ENCODE measurements at places on chromosomes 6 and 20.
A peak's percentile ranks its signal among the peaks of the same experiment; 100 is the strongest.

DNA sequence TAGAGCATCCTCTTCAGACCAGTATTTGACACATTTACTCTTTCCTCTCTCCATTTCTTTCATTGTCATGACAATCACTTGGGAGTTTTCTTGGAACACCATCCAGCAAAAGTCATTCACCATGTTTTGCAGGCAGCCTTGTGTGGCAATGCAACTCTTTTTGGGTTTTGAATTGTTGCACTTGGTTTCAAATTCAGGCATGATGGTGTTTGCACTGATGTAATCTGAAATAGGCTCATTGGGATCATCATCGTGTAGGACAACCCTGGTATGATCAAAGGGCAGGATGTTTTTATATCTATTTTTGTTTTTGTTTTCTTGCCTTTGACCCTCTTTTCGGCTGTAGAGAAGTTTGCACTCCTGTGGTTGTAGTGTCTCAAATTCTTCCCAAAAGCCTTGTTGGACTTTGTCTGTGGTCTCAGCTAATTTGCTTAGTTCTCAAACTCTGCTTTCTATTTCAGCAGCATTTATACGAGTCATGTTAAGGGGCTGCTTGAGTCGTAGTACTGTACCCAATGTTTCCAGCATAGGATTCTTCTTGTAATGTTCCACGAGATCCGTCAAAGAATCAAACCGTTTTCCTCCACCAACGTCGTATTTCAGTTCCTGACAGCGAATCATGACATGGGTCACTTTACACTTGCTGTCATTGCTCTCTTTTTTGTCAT lies 160.8 kb upstream of the TNFAIP3 start:
- DNase-seq, result no peak

- no peak for DNase-seq
Observed at GRCh38 chr20:63000036-63000435, 6.7 kb downstream of the BHLHE23 start.

DNA sequence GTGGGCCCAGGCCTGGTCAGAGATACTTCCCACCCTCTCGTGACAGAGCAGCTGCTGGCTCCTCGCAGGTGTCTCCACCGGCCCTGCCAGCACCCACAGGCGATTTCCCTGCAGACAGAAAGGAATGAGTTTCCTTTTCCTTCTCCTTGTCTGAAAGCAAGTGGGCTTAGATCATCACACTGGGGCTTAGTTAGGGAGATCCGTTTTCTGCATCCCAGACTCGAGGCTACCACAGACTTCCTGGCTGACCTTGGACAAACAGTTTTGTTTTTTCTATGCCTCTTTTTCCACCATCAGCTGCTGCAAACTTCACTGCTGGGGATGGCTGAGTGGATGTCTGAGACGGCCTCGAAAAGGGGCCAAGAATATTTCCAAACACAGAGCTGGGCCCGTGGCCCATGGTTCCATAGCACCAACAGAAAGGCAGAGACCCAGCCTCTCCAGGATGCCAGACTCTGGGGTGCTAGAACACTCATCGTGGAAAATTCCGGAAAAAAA lies 86.5 kb downstream of the BANF2 start:
- no peak for DNase-seq

GRCh38 chr20:6426287-6426891 lies 303.6 kb upstream of the FERMT1 start:
- no peak for DNase-seq

- DNase-seq, result no peak
Observed at GRCh38 chr6:138431256-138432062, 27.4 kb downstream of the HEBP2 start.

- no peak for DNase-seq
Observed at GRCh38 chr20:62570897-62571668, 71.2 kb upstream of the SLCO4A1 start.

- no peak for DNase-seq
Observed at GRCh38 chr6:125310994-125311649, 9.4 kb upstream of the HDDC2 start.

DNA sequence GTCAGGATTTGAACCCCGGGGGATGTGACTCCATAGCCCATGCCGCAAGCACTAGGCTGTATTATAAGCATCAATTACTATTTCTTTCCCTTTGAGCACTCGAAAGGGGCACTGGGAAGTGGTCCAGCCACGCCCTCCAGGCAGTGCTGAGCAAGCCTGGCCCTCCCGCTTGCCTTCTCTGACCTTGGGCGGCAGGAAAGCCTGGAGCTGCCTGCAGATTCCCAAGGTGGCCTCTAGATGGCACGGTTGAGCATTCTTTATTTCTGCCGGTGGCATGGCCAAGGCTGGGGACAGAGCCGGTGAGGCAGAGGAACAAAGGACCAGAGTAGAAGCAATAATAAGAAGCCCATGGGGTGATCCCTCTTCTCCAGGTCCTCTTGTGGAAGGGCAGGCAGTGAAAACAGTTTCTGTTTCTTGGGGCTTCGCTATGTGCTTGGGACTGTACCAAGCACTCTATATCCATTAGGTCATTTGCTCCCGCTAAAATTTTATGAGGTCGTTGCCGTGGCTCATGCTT lies 32.0 kb downstream of the ARHGAP40 start:
- DNase-seq, result no peak

DNA sequence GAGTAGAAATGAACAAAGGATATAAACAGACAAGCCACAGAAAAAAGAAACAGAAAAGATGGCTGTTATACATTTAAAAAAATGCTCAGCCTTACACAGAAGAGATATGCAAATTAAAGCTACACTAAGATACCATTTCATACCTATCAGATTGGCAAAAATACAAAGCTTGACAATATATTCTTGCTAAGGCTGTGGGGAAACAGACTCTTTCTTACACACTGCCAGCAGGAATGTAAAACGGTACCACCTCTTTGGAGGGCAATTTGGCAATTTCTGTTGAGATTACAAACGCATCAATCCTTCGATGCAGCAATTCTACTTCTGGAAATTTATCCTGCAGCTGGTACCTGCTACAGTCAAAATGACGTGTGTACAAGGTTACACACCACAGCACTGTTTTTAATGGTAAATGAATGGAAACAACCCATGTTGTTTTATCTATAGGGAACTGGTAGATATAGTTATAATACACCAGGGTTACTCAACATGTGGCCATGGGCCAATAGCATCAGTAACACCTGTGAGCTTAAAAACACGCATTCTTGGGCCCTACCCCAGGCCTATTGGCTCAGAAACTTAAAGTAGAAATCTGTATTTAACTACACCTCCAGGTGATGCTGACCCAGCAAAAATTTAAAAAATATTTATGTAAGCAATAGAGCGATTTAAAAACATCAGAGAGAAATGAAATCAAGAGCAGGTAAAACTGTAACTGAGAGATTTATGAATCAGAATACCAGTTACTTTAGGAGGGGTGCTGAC lies 53.3 kb downstream of the TRAM2 start:
- no peak for DNase-seq

DNA sequence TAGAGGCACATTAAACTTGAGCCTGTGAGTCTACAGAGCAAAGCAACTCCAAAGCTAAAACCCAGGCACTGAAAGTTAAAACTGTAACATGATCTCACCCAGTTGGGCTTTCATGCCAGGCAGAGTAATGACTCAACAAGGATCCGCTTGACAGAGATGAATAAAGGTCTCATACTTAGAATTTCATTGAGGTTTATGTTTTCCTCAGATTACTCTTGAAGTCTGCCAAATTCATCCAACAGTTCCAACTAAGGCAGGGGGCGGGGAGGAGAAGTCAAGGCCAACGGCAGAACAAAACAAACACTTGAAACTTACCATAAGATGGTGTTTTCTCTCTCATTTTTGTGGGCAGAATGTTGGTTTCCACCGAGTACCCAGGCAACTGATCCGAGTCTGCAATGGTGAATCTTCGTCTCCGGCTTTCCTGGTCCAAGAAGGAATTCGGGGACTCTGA lies 54.0 kb upstream of the IPCEF1 start:
- DNase-seq, result peak; percentile 14

DNA sequence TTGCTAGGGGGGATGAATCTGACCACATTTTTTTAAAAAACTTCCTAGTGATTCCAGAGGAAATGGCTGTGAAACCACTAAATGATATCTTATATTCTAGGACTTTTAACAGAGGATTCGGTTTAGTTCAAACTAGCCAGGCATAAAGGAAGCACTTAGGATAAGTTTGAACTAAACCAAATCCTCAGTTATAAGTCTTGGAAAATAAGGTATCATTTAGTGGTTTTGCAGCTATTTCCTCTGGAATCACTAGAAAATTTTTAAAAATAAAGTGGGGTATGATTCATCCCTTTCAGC lies 327.9 kb upstream of the QKI start:
- no peak for DNase-seq

DNA sequence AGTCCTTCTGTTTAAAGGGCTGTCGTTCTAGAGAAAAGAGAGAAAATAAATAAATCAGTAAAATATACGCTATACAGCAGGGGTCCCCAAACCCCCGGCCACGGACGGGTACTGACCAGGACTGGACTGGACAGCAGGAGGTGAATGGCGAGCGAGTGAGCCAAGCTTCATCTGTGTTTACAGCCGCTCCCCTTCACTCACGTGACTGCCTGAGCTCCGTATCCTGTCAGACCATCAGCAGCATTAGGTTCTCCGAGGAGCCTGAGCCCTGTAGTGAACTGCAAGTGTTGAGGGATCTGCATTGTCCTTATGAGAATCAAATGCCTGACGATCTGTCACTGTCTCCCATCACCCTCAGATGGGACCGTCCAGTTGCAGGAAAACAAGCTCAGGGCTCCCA lies 76.5 kb downstream of the ZNF217 start:
- DNase-seq, result no peak

DNA sequence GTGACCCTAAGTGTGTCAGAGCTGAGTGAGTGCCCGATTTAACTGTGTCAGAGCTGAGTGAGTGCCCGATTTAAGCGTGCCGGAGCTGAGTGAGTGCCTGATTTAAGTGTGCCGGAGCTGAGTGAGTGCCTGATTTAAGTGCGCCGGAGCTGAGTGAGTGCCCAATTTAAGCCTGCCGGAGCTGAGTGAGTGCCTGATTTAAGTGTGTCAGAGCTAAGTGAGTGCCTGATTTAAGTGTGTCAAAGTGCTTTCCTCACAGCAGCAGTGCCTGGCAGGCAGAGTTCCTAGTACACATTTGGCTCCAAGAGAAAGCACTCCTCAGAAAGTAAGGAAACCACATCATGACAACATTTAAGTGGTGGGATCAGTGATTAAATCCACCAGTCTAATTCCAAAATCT lies 13.2 kb downstream of the SERAC1 start:
- no peak for DNase-seq

GRCh38 chr6:109690373-109690736 lies 647 bp downstream of the AK9 start:
- DNase-seq, result peak; percentile 30

DNA sequence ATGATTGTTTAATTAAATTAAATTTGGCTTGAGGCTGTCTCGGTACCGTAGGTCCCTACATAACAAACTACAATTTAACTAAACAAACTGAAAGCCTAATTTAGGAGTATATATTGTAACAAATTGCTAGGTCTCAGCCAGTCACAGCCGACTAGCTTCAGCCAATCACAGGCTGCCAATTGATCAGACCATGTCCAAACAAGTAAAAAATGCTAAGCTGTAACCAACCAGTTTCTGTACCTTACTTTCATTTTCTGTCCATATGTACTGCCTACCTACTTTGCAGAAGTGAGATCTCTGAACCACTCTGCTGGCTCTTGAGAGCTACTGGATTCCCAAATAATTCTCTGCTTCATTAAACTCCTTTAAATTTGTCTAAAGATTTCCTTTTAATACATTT lies 648.0 kb upstream of the GJE1 start:
- DNase-seq, result no peak

GRCh38 chr6:129929433-129929832 lies 68.3 kb upstream of the TMEM244 start:
- no peak for DNase-seq

DNA sequence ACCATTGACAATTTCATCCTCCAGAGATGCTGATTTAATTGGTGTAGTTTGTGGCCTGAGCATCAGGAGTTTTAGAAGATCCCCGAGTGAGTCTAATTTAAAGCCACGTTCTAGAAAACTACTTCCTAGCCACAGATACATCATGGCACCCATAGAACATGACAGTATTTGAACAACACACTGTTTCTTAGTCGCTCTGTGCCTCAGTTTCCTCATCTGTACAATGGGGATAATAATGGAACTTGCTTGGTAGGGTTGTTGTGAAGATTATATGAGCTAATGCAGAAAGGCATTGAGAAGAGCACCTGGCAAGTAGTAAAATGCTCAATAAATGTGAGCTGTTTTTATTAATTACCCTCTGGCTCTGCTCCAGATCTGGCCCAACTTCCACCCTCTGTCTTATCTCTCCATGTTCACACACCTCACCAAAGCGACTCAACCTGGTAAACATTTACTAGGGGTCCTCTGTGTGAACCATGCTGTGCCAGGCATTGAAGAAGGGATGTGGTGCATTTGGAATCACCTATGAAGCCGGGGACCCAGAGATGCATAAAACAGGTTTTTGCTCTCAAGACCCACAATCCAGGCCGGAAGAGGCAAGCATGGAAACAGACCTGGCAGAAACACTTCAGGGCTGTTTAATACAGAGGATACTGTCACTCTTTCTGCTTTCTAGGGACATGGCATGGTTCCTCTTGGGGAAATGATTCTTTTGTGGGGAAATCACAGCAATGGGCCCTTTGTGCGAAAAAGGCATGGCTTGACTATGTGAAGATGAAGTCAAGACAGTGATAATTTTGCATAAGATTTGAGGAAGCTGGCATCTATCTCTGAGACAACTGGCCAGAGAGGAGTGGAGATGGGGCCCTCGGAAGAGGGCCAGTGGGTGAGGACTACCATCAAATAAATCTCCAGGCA lies 16.2 kb upstream of the MRPS18A start:
- DNase-seq, result no peak

- DNase-seq, result no peak
Observed at GRCh38 chr6:39156801-39157200, 41.8 kb upstream of the SAYSD1 start.

- DNase-seq, result no peak
Observed at GRCh38 chr6:170043150-170043819, 247.6 kb downstream of the DLL1 start.

GRCh38 chr6:121413879-121414278 lies 21.6 kb upstream of the GJA1 start:
- DNase-seq, result no peak

- DNase-seq, result no peak
Observed at GRCh38 chr6:168123165-168123911, 44.3 kb upstream of the FRMD1 start.

DNA sequence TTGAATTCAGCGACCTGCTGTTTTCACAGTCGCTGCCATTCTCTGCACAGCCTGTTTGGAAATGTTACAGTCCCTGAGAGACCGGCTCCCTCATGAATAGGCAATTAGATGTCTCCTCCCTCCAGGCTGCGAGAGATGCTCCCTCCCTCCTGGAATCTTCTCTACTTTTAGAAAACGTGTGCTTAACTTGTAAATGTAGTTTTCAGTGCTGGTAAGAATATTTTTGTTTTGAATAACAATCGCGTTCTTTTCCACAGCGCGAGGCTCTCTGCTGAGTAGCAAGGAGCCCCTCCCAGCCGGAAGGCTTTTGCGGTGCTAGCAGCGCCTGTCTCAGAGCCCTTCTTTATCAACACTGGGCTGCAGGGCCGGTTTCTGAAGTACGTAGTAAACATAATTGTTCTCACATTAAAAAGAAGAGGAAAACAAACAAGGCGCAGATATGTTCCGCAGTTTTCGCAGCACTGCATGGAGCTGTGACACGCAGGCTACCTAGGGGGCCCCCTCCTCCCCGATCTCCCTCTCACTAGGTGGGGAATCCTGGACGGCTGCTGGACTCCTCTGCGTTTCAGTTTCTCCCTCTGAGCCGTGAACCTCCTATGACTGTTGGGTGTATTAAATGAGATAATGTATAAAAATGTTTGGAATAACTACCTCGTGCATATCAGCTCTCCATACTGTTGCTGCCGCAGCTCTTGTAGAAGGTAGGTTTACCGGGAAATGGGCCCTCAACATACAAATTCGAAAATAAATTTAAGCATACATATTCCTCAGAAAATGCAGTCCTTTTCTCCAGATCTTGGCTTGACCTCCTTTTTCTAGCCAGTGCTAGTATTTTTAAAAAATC lies 79.0 kb upstream of the SPACA1 start:
- DNase-seq, result no peak
